Activated CD8-positive, alpha-beta T cell treated with anti-CD3 and anti-CD28 coated beads for 36 hours (primary cell): ENCODE measurements at places on chromosomes 1 and 21.

DNA sequence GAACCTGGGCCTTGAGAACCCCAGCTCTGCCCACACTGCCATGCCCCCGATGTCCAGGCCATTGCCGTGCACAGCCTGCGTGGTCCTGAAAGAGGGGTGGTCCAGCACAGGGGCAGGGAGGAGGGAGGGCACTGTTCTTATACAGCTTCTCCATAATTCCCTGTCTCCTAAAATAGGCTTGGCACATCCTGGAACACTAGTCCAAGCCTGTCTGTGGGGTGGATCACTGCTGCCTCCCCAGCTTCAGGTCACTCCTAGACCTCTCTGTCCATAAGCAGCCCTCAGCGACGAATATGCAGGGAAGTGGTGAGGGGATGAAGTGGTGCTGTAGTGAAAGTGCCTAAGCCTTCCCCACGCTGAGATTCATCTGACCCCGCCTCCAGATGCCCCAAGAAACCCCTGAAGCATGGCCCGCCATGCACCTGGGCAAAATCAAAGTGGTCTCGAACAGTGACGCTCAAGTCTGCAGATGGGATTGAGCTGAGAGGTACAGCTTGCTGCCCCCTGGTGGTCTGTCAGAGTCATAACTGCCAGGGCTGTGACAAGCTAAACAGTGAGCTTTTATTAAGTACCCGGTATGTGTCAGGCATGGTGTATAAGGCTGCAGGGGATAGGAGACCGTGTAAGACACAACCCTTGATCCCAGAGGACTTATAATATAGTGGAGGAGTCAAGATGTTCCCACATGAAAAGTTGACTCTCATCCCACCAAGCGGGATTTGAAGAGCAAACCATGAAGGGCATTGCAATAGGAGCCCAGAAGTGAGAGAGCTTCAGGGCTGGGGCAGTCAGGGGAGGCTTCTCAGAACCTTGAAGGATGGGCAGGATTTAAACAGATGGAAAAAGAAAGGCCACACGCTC lies 66.6 kb downstream of the FAM163A start:
- peak; percentile 76 for DNase-seq

- no peak for DNase-seq
Measured at GRCh38 chr1:110588486-110588885, 17.7 kb downstream of the KCNA2 start.

GRCh38 chr1:66084442-66084841 lies 291.7 kb downstream of the PDE4B start:
- no peak for DNase-seq

DNA sequence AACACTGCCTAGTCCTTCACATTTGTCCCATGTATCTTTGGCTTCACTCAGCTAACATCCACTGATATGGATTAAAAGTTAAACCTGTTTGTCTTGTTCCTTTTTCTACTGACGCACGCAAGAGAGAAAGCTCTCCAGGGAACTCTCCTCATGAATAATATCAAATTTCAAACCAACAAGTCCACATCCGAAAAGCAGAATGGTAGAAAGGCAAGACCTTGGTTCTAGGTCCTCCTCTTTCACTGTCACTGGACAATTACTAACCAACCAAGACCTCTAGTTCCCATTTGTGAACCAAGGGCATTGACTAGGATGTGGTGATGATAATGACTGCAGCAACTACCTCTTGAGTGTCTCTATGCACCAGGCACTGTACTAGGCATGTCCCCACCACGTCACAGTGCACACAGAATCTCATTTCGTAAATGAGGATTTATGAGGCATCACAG lies 8.4 kb downstream of the PLPP3 start:
- DNase-seq = no peak

DNA sequence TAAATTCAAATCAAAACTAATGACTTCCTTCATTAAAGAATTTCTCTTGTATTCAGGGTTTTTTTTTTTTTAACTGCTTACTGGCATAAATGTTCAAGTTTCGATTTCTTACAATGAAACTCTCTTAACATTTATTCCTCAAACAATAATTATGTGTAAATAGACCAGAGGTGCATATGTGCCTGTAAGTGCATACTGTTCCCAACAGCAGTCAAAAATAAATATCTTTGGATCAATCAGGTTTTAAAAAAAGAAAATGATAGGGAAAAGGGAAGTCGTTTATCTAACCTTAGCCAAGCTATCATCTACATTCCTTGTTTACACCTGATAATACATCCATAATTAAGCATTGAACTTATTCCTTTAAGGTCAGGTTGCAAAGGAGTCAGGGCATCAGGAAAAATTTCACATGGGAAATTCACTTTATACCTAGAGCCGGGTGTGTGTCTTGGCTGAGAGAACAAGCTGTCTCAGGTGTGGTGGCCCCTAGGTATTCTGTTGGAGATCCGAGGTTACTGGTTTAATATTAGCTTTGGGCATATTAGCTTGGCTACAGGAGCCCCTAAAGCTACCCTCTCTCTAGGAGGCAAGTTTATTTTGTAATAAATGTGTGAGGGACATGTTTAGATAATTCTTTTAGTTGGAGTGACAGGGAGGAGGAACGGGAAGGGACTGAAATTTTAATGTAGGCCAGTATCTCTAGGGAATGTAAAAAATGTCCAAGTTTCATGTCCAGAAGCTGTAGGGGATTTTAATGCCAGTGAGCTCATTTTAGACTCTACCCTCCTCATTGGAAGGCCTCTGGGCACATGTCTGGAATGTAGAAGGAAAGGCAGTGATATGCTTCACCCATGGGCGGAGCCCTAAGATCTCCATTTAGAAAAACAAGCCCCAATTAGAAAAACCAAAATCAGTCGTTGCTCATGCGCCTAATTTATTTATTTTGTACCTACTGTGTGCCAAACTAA lies 327.9 kb upstream of the PROX1 start:
- DNase-seq = no peak
